ENCODE measurements at places on chromosomes 1 and 21. TPM values are rescaled to one million over a fixed set of nuclear protein-coding genes. Genes with fewer than 3 reads are reported as not detected.

Gene MPZL1
- total RNA-seq, result 17.9 TPM

Gene LEFTY1
- total RNA-seq, result not detected

Gene UMODL1
- 0.07 TPM for total RNA-seq

Gene RGS13
- 0.24 TPM for total RNA-seq

Gene RAVER2
- total RNA-seq, result 6.8 TPM

Gene MRPL24
- 122 TPM for total RNA-seq

Gene FAM43B
- not detected for total RNA-seq

Measured in CD8-positive, alpha-beta memory T cell (primary cell).